ENCODE measurements at places on chromosomes 13 and 19.

GRCh38 chr13:25319771-25320170, 18.3 kb downstream of the NUP58 start:
- DNase-seq = no peak

GRCh38 chr13:69820180-69820579, 287.4 kb upstream of the ATXN8OS start:
- DNase-seq = no peak

DNA sequence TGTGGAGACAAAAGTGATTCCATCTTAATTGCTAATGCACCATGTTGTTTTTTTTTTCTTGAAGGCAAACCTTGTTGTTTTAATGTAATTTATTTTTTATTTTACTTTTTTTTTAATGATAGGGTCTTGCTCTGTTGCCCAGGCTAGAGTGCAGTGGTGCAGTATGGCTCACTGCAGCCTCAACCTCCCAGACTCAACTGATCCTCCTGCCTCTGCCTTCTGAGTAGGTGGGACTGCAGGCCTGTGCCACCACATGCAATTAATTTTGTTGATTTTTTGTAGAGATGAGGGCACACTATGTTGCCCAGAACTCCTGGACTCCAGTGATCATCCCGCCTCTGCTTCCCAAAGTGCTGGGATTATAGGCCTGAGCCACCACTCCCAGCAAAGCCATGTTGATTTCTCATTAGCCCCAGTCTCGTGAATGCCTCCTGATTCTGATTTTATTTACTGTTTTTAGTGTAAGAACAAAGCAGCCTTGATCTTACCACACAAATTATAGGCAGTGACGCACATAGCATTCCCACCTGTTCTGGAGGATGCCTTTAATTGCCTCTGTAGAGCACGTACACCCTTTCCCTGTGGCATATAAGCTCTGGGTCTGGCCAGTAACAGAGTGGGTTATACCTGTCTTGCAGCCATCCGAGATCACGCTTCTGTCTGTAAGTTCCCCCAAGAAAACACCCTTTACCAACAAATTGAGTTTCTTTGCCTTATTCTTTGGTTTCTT, 150.4 kb downstream of the GGACT start:
- DNase-seq = no peak

GRCh38 chr13:79432086-79432485, 26.0 kb upstream of the RBM26 start:
- no peak for DNase-seq

- DNase-seq = no peak
Measured at GRCh38 chr13:73656863-73657262, 477.3 kb downstream of the KLF12 start.

DNA sequence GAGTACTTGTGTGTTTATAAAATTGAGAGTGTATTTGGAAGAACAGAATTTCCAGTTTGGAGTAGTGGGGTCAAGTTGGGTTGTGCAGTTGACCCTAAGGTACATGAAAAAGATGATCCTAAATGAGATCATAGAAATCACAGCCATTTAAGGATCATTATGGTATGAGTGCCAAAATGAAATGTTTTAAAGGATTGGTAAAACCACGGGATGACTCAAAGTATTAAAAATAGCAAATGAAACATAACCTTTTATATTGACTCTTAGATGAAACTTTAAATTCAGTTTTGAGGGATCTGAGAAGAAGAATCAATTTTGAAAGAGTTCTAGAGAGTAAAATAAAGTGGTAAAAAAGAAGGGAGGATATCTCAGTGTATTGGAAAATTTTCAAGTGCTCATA, 773.8 kb downstream of the GPC5 start:
- DNase-seq = no peak

DNA sequence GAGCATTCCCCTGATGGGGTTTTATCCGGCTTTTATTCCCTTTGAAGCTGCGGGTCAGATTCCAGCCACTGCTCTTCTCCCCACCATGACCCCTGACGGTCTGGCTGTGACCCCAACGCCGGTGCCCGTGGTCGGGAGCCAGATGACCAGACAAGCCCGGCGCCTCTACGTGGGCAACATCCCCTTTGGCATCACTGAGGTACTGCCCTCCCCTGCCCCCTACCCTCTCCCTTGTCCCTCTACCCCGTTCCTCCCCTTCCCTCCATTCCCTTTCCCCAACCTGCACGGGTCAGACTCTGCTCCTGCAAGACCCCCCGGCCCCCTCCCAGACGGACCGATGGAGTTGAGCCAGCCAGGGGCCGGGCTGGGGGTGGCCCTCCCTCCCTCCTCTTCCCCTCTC, 6.2 kb downstream of the U2AF2 start:
- no peak for DNase-seq

DNA sequence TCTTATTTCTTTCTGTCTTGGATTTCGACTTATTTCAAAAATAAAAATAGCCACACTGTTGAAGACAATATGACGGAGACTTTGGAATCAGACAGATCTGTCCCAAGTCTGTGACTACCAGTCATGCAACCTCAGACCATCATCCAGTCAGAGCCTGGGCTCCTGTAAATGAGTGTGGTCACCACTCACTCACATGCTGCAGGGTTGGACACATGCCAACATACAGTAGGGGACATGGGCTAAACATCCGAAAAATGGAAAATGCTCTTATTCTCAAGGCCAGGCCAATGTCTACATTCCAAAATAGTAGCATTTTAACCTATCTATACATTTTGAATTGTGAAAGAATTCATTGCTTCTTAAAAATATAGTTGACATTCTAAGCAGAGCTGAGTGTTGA, 75.5 kb upstream of the EDNRB start:
- DNase-seq = no peak

DNA sequence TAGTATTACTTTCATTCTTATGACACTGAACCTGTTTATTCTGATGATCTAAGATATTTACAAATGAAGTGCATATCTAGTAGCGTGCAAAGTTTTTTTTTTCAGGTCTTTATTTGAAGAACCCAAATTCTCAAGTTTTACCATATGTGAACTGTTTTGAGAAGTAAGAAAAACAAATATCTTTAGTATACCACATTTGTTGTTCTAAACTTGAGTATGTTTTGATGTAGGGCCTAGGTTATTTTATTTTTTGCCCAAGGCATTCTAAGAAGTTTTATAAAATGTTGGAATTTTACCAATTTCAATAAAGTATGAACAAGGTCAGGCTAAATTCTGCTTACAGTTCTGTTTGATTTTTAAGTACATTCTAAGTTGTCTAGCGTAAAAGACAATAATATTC, 213.5 kb downstream of the PCCA start:
- no peak for DNase-seq

GRCh38 chr13:77891486-77891885, 27.1 kb downstream of the EDNRB start:
- no peak for DNase-seq

GRCh38 chr13:59527500-59527899, 636.2 kb downstream of the DIAPH3 start:
- DNase-seq = no peak

GRCh38 chr13:31587698-31588266, 151.5 kb upstream of the RXFP2 start:
- DNase-seq = no peak

DNA sequence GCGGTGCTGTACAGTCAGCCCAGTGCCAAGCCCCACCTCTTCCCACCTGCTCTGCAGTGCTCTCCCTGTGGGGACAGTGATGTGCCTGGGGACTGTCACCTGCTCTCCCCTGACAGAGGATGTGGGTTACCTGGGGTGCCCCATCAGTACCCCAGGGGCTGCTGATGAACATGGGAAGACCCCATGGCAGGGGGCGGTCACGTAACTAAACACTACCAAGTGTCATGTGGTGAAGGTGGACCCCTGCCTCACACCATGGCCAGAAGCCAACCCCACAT, 12.7 kb downstream of the KDM4B start:
- no peak for DNase-seq

DNA sequence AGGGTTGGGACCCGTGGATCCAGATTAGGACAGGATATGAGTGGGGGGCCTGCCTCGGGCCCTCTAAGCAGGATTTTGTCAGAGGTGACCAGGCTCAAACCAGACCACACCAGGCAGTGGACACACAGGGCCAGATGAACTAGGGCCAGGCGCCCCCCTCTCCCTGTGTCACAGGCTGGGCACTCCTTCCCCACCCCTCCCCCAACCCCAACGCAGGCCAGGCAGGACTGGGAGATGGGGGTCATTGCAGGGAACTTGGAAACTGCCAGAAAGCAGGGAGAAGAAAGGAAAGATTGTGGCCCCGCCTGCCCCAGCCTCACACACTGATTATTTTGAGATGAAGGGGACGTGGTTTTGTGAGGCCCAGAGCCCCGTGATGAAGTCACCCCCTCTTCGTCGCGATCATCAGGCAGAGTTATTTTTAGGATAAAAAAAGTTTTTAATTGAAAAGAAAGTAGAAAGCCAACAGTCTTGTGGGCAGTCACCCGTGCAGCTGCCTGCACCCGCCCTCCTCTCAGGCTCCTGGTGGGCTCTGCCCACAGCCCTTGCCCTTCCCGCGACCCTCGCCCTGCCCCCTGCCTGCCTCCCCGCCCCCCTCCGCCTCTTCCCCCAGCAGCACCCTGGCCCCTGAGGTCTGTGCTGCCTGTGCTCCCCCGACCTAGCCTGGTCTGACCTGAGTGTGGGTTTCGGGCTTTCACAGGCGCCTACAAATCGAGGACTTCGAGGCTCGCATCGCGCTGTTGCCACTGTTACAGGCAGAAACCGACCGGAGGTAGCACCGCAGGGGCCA, 1.9 kb upstream of the YJEFN3 start:
- DNase-seq = no peak

DNA sequence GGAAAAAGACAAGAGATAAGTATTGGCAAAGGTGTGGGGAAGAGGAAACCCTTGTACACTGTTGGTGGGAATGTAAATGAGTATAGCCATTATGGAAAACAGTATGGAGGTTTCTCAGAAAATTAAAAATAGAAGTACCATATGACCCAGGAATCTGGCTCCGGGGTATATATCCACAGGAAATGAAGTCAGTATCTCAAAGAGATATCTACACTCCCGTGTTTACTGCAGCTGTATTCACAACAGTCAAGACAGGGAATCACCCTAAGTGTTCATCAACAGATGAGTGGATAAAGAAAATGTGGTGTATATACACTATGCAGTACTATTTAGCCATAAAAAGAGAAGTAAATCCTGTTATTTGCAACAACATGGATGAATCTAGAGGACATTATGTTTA, 13.5 kb downstream of the KCTD12 start:
- no peak for DNase-seq

DNA sequence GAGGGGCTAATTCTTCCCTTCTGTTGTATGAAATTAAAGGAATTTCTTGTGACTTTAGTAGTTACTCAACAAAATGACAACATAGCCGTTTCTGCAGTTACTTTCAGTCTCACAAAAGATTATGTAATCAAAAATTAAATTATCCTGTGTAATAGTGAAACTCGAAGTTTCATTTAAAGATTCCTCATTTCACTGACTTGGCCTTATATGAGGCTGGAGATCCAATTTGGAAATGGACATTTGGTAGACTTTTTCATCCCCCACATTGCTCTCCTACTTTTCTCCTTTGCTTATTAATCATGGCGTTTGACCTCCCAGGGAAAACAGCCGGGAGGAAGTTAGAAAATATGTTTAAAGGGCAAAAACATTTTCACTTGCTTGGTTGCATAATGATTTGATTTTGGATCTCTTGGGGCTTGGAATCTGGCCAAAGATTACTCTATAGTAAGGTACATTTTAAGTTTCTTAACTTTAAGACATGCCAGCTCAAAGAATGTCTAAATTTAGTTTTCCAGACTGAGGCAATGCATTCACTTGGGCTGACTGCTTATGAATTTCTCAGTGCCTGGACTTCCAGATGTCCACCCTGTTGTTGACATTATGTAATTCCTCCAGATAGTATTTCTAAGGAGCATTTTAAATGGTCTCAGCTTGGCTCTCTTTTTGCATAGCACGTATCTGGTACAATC, 1364.9 kb upstream of the MIR17HG start:
- no peak for DNase-seq

DNA sequence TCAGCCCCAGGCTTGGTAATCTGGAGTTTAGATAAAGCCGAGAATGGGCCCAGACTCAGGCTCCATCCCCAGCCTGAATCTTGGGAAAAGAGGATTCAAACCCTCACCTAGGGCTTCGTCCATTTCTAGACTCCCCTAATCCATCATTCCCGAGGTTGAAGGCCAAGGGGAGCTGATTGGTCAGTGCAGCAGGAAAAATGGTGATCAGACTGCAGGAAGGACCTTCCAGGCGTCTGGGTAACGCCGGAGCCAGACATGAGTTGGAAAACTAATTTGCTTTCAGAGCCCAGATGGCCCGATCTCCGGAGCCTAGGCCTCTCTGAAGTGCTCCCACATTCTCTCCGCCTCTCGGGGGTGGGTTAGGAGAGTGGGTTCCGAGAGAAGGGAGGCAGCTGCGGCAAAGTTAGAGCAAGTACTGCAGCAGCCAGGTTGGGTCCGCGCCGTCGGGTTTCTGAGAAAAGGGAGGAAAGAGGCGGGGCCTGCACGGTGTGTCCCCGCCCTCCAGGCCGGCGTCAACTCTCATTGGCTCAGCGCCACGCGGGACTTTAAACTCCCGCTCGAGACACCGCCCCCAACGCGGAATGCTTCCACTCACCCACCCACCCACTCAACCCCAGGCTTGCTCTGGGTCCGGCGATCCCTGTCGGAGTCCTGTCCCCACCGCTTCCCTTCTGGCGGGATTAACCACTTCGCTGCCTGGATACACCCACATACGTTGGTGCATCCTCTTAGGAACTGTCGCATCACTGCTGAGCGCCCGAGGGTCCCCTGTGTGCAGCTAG, 788 bp upstream of the RTBDN start:
- DNase-seq = no peak

GRCh38 chr13:24288870-24289269, 20.5 kb upstream of the C1QTNF9 start:
- DNase-seq = no peak

GRCh38 chr13:43805071-43805468, 18.3 kb upstream of the ENOX1 start:
- DNase-seq = peak; percentile 63

DNA sequence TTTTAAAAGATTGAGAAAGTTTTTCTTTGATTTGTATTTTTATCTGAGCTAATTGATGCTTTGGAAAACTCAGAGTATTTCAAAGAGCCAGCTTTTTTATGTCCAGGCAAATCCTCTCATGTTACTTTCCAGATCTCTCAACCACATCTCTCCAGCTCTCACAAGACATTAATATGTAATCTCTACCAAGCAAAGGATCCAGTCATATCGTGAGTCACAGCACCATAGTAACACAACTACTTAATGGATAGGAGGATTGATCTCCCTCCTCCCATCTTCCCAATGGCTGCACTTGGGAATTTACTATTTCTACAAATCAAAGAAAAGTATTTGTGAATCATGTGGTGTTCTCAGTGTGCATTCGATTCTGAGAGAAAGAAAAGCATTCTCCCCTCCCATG, 63.3 kb downstream of the POU4F1 start:
- no peak for DNase-seq

DNA sequence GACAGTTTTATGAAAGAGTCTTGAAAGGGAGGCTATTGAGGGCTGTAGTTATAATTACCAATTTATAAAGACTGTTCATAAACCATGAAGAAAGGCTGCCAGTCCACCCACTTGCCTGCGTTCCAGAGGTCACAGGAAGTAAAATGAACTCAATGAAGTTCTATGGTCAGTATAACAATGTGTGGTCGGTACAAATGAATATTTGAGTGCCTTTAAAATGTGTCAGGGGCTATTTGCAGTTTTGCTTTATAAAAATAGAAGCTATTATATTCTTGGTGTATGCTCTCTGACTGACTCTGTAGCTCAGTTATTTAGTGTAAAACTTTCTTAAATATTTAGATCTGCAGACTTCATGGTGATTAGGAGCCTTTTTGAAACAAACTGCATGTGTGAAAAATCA, 47.0 kb downstream of the ESD start:
- DNase-seq = no peak

Data from LoVo (cell line).